GM03348 (cell line): ENCODE measurements at places on chromosomes 16 and 17.

- no peak for DNase-seq
Observed at GRCh38 chr16:5005916-5006315, 27.8 kb downstream of the NAGPA start.

- DNase-seq = no peak
Observed at GRCh38 chr16:25224731-25225319, 8.1 kb downstream of the AQP8 start.

DNA sequence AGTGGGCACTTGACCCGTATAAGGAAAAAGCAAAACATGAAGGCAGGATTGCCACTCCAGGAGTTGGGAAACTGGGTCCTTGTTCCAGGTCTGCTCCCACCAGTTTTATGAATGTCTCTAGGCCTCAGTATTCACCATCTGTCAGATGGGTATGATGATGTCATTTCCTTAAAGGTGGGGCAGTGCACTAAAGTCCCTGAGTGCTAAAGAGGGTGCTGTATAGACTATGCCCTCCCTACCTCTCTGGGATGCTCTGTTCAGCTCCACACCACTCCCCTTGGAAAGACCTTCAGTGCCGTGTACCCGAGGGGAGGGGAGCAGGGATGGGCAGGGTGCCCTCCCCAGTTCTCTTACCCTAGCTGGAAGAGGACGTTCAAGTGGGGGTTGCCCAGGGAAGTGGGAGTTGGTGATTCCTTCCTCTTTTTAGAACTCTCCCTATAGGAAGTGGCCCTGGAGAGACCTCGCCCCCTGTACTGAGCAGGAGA is 2.2 kb downstream of the LASP1 start:
- DNase-seq = no peak

DNA sequence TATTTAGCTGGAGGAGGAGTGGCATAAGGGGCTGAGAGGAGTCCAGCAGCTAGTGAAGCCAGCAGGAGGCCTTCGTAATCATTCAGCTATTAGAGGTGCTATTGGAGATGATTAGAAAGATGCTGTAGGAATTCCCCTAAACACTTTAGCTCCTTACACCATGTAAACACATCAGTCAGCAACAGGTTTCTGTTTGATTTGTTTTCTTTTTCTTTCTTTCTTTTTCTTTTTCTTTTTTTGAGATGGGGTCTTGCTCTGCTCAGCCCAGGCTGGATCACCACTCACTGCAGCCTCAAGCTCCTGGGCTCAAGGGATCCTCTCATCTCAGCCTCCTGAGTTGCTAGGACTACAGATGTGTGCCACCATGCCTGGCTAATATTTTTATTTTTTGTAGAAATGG is 10.6 kb upstream of the SEPHS2 start:
- DNase-seq = no peak

GRCh38 chr16:49443576-49443975 is 70.0 kb downstream of the C16orf78 start:
- DNase-seq = no peak

DNA sequence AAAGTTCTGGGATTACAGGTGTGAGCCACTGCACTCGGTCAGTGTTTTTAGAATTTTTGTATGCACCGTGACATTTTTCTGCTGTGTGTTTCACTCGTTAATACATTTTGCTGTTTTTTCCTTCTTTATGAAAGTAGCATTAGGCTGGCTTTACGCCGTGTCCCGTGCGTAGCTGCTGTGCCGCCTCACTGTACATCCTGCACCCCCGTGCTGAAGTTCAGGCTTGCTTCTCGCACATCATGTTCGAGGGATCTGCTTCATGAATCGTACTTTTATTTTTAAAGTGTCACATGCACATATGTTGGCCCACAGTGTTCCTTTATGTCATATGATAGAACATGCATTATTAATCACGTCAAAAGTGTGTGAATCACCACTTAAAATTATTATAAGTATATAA is 84.4 kb upstream of the ZNF750 start:
- DNase-seq = no peak

GRCh38 chr17:56690441-56691291 is 97.2 kb downstream of the NOG start:
- DNase-seq = peak; percentile 74

- no peak for DNase-seq
Observed at GRCh38 chr17:50765454-50766221, 1.7 kb downstream of the ANKRD40CL start.

DNA sequence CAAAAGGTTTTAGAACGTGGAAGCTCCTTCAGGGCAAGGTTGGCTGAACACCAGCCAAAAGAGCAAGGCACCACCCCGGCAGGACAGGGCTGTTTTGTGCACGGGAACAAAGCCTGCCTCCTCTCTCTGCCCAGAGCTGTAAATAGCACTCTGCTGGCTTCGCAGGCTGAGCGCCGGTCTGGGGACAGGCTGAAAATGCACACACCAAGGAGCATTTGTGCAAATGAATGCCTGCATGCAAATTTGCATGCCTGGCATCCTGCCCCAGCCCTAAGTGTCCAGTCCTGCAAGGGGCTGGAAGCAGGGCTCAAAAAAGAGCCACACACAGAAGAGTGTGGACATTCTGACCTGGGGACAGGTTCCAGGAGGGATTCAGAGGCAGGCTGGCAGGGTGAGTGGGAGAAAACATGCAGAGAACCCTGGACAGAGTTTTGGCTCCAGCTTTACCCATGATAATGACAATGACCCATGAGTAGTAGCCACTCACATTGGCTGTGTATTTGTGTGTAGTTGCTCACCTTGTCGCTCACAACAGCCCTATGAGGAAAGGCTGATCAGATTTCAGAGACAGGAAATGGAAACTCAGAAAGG is 11.7 kb downstream of the ABAT start:
- no peak for DNase-seq

DNA sequence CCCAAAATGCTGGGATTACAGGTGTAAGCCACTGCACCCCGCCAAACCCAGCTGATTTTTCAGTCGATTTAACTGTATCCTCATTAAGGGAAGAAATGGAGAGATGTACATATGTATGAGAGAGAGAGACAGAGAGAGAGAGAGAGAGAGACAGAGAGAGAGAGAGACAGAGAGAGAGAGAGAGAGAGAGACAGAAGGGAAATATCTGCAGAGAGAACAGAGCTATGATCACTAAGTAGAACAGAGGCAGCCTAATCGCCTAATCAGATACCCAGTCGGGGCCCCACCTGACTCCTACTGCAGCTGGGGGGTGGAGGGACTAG is 70.0 kb downstream of the RBBP6 start:
- DNase-seq = no peak

- no peak for DNase-seq
Observed at GRCh38 chr16:19515757-19516156, 6.1 kb downstream of the GDE1 start.

GRCh38 chr17:2416010-2416734 is 15.3 kb upstream of the MNT start:
- DNase-seq = peak; percentile 91

GRCh38 chr17:9199571-9200551 is 178.6 kb downstream of the NTN1 start:
- DNase-seq = no peak

GRCh38 chr17:48478224-48479013 is 48.4 kb upstream of the SKAP1 start:
- no peak for DNase-seq

- DNase-seq = no peak
Observed at GRCh38 chr16:616733-617586, 13.8 kb upstream of the WFIKKN1 start.

- peak; percentile 91 for DNase-seq
Observed at GRCh38 chr17:17710728-17711541, 29.7 kb downstream of the RAI1 start.

- DNase-seq = peak; percentile 96
Observed at GRCh38 chr17:82212331-82213250, at the start of gene CCDC57. Gene CCDC57, minus strand, starts transcription at chr17:82212842. Its CDS starts 10,898 bp downstream, at chr17:82201944.

DNA sequence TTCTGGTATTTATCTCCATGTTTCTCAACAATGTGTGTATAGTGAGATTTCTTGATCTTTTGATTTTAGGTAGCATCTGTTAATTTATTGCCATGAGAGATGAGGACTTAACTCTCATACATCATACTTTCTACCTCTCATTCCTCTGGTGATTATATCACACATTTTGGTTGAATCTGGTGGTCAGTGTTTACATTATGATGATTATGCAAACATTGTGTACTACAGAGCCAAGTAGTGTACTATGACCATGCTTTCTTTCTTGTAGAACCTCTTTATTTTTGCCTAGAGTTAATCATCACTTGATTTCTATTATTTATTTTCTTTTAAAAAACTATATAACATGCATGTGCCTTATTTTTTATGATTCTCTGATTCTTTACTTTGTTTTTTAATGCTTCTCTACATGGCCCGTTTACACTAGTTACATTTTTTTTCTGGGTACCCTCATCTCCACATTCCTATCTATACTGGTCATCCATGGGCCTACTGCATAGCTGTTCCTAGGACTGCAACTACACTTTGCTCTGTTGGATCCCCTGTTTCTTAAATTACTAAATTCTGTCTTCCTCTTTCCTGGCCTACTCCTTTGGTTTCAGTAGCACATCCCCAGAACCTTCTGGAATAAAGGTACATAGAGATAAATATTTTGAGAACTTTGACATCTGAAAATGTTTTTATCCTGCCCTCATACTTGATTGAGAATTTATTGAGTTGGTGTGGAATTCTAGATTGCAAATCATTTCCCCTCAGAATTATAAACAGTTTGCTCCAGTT is 63.0 kb upstream of the LRRC37A3 start:
- DNase-seq = no peak

- DNase-seq = peak; percentile 76
Observed at GRCh38 chr16:50692999-50693781, at the start of gene NOD2. Gene NOD2, plus strand, starts transcription at chr16:50693606. Its CDS starts 5,890 bp downstream, at chr16:50699496.

- DNase-seq = no peak
Observed at GRCh38 chr16:72783716-72784318, 264.1 kb downstream of the ZFHX3 start.

- no peak for DNase-seq
Observed at GRCh38 chr17:2435862-2436261, 35.0 kb upstream of the MNT start.

DNA sequence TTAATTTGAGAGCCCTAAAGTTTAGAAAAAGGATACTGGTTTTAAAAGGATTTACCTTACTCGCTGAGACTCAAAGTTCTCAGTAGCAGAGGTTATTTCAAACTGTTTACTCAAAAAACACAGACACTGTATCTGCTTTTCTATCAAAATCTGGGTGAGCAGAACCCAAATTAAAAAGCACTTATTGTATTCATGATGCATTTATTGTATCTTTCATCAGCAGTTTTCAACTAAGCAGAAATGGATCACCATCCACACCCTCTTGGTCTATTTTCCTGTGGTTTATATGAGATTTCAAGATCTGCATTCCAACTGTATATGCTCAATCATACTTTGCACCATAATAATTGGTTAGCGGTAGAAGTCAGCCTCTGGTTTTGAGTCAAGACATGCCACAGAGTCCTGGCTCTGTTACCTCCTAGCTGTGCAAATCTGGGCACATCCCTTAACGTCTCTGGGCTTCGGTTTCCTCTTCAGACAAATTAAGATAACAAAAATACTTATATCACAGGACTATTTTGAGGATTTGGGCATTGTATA is 109.5 kb downstream of the ASIC2 start:
- DNase-seq = no peak

- no peak for DNase-seq
Observed at GRCh38 chr17:7266784-7267183, 4.5 kb upstream of the CLDN7 start.
